Stimulated activated CD4-positive, alpha-beta T cell treated with anti-CD3 and anti-CD28 coated beads, Interleukin-4, amount 100 ng/mL, for 48 hours (primary cell): ENCODE measurements at places on chromosomes 3 and 15.

GRCh38 chr15:72341361-72341760 is 21.4 kb upstream of the CELF6 start:
- DNase-seq, result no peak

DNA sequence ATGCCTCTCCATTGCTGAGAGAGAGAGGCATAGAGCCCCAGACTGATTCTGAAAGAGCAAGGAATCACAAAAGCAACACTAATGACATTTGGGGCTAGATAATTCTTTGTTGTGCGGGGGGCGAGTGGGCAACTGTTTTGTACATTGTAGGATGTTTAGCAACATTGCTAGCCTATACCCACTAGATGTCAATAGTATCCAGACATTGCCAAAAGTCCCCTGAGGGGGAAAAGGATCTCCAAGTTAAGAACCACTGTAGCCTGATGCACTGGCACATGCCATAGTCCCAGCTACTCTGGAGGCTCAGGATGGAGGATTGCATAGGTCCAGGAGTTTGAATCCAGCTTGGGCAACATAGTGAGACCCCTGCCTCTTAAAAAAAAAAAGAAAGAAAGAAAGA is 22.8 kb upstream of the GOLM2 start:
- no peak for DNase-seq

DNA sequence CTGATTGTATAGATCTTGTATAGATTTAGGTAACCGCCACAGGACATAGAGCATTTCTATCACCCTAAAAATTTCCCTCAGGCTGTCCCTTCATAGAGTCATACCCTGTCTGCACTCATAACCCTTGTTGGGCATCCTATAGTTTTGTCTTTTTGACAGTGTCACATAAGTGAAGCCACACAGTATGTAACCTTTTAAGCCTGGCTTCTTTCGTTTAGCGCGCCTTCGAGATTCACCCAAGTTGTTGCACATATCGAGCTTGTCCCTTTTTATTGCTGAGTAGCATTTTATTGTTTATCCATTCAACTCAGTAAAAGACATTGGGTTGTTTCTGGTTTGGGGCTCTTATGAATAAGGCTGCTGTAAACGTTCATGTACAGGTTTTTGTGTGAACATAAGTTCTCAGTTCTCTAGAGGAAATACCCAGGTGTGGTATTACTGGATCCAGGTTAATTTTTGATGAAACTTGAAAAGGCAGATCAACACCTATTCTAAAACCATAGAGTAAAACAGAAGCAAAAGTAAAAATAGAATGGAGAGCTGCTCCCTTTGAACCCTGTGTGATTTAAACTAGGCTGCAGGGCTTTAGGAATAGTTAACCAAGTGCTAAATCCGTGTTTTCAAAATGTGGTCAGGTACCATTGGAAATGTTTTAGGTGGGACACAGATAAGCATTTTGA is 49.5 kb downstream of the CD86 start:
- no peak for DNase-seq

- DNase-seq, result no peak
These were observed 478.5 kb downstream of the NAALADL2 start for GRCh38 chr3:175337631-175338030.

- no peak for DNase-seq
These were observed 26.6 kb downstream of the IDH2 start for GRCh38 chr15:90075420-90076289.

GRCh38 chr15:94480289-94480834 is 249.0 kb downstream of the MCTP2 start:
- no peak for DNase-seq

- DNase-seq, result peak; percentile 12
These were observed 440 bp downstream of the PRTG start for GRCh38 chr15:55742498-55742926.

DNA sequence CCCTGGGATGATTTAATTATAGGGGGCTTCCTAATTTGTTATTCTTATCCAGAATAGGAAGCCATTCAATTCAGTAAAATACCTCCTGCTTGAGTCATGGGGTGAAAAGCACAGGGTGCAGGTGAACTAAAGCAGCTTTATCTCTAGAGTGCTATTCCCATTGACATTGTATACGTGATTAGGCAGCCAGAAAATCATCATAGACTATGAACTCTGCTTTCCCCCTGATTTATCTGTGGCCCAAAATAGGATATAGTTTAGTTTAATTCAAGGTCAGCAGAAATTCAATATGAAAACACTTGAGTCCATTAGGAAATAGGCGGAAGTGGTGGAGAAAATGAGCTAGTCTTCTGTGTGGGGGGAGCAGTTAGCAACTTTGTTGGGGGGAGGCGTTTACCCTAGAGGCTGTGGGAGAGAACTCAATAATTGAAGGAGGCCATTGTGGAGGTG is 18.2 kb upstream of the PRKCI start:
- DNase-seq, result no peak

GRCh38 chr3:56269755-56270535 is 198.3 kb downstream of the ERC2 start:
- DNase-seq, result no peak

DNA sequence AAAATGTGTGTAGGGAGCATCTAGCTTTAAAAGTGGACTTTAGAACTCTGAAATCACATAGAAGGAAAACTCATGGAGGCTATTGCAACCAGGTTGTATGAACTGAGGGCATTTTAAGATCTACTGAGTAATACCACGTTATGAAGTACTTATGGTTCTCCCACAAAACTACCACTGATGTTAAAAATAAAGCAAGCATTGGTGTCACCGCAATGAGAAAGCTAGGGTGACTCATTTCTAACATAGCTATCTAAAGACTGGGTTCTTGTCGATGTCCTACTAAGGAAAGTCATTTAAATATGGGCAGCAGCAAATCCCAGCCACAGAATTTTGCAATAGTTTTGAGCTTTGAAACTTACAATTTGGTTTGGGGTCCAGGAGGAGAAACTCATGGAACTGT is 584.8 kb downstream of the DIPK2A start:
- DNase-seq, result no peak

GRCh38 chr3:15428539-15428938 is 1.1 kb downstream of the EAF1 start:
- DNase-seq, result no peak

- DNase-seq, result no peak
These were observed 21.0 kb upstream of the HACD2 start for GRCh38 chr3:123605789-123606234.

- no peak for DNase-seq
These were observed 106.8 kb upstream of the ROBO1 start for GRCh38 chr3:79874646-79875045.

GRCh38 chr3:191336833-191337232 is 6.5 kb upstream of the UTS2B start:
- DNase-seq, result no peak
